ENCODE measurements at places on chromosomes 3 and 15. TPM values are rescaled to one million over a fixed set of nuclear protein-coding genes. Genes with fewer than 3 reads are reported as not detected.

Gene SLC22A14
- polyA plus RNA-seq = 0.35 TPM

GRCh38 chr3:5800965-5801364, 613.5 kb downstream of the EDEM1 start:
- H3K36me3 ChIP-seq = no peaks in the 10 kb centered on the region
- DNase-seq = no peak
- H3K4me3 ChIP-seq = no peak overlapping the region
- no peak overlapping the region for H3K27ac ChIP-seq
- no peaks in the 10 kb centered on the region for H3K27me3 ChIP-seq

DNA sequence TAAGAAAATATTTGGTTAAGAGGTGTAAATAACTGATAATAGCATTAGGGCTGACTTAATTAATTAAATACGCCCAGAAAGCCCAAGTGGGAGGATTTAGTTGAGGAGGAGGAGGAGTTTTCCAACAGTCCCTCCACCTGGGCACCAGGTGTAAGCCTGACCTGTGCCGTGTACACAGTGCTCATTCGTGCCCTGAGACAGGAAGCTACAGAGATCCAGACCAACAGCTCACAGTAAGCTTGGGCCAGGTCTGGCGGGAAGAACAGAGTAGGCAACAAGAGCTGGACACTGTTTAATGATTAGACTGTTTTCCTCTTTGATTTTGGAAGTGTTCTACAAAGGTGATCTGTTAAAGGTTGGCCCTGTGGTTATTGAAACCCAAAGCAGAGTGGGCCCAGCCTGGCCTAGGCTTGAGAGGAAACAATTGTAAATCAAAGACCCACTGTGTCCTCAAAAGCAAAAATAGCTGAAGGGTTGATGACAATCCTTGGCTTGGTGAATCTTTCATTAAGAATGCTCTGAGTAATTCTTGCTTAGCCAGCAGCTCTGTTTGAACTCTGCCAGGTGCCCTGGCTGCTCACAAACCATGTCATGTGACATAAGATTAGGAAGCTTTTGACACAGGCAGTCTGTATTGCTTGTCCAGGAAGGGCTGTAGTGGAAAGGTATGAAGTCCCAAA, 13.8 kb downstream of the SQOR start:
- peak overlapping the region; percentile 49 for H3K27ac ChIP-seq
- DNase-seq = no peak

GRCh38 chr3:125644036-125645005, 49.0 kb upstream of the OSBPL11 start:
- no peak overlapping the region for H3K4me3 ChIP-seq
- H3K27ac ChIP-seq = no peak overlapping the region
- H3K27me3 ChIP-seq = no peaks in the 10 kb centered on the region
- H3K4me1 ChIP-seq = no peaks in the 10 kb centered on the region

DNA sequence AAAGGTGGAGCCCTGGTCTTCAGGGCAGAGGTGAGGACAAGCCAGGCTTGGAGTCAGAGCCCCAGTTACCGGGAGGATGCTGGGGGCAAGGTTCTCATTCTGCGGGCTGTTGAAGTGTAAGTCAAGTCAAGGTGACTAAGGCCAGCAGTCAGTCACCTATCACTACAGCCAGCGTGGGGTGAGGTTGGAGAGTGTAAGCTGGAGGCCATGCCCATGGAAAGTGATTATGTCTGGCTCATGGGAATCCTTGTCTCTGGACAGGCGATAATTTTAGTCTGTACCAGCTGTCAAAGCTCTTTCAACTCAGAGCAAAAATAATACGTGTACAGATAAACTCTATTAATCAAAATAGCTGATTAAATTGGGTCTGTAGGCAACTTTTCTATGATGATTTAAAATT, 143.1 kb downstream of the NR2F2 start:
- H3K27ac ChIP-seq = no peak overlapping the region
- H3K4me1 ChIP-seq = no peaks in the 10 kb centered on the region
- H3K27me3 ChIP-seq = no peaks in the 10 kb centered on the region
- no peaks in the 10 kb centered on the region for H3K36me3 ChIP-seq
